ENCODE measurements at places on chromosomes 1 and 21.

DNA sequence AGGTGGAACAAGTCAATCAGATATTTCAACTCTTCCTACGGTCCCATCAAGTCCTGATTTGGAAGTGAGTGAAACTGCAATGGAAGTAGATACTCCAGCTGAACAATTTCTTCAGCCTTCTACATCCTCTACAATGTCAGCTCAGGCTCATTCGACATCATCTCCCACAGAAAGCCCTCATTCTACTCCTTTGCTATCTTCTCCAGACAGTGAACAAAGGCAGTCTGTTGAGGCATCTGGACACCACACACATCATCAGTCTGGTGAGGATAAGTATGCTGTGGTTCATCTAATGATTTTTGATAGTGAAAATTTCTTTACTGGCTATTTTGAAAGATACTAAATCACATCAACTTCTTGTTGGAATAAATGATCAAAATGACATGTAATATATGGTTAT, 67.7 kb upstream of the MPC2 start:
- no peak for DNase-seq

DNA sequence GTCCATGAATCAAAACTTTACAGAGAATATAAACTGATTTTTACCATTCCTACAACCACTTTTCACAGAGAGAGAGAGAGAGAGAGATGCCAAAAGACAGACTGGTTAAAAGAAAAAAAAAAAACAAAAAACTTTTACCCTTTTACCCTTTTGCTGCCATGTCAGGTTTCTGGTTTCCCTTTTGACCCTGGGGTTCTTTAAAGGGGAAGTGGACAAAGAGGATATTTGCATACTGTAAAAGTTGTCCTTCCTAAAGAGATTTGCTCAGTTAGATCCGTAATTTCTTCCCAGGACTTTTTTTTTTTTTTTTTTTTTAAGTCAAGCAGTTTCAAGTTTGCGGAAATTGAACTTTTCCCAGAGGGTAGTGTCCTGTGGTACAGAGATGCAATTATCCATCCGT, 287.8 kb upstream of the RGS18 start:
- no peak for DNase-seq

GRCh38 chr21:27268290-27268689, 301.4 kb upstream of the ADAMTS5 start:
- DNase-seq = no peak

- no peak for DNase-seq
Observed at GRCh38 chr1:88730132-88730675, 46.1 kb downstream of the PKN2 start.

- DNase-seq = no peak
Observed at GRCh38 chr1:222627232-222627631, 9.3 kb downstream of the MIA3 start.

DNA sequence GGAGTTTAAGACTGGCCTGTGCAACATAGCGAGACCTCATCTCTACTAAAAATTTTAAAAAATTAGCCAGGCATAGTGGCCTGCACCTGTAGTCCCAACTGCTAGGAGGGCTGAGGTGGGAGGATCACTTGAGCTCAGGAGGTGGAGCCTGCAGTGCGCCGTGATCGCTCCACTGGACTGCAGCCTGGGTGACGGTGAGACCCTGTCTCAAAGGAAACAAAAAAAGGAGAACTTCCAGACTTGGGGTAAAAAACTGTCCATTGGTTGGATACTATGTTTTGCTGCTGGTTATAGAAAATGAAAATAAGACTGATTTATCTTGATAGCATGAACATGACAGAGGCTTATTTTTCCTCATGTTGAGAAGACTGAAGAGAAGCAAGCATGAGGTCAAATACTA, 79.4 kb downstream of the WDR4 start:
- DNase-seq = no peak

DNA sequence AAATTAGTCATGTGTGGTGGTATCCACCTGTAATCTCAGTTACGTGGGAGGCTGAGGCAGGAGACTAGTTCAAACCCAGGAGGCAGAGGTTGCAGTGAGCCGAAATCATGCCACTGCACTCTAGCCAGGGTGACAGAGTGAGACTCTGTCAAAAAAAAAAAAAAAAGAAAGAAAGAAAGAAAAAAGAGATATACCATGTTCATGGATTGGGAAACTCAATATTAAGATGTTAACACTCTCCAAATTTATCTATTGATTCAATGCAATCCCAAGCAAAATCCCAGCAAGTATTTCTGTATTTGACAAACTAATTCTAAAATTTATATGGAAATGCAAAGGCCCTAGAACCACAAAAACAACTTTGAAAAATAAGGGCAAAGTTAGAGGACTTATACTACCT, 11.0 kb upstream of the SHISAL2A start:
- no peak for DNase-seq

- DNase-seq = no peak
Observed at GRCh38 chr1:211095381-211095780, 38.6 kb downstream of the KCNH1 start.

DNA sequence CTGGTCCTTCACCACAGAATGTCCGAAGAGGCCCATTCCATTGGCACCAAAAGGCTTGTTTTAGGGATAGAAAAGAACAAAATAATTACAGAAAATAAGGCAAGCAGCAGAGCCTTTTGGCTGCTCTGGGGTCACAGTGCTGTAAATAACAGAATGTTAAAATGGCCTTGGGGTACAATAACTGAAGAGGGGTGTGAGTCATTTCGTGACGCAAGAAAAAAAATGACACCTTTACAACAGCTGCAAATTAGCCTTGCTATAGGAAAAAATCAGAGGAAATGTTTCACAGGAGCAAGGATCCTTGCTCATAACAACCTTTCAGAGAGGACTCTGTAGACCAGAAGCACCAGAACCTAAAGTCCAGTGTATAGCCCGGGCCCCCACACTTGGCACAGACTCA, 483.4 kb downstream of the OMA1 start:
- DNase-seq = no peak

- no peak for DNase-seq
Observed at GRCh38 chr1:111907321-111907720, 82.1 kb downstream of the KCND3 start.

DNA sequence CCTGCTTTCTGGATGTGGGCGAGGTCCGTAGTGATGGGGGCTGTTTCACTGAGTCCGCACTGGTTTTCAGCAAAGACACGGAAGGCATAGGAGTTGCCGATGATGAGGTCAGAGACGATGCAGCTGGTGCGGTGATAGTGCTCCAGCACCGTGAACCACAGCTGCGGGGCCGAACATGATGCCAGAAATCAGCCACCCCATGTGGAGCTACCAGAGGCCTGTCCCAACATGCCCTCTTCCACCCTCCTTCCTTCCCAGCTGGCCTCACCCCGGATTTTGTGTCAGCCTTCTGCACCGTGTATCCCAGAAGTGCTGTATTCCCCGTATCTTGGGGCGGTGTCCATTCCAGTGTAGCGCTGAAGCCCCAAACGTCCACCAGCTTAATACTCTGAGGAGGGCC, 10.0 kb downstream of the MYBPHL start:
- no peak for DNase-seq
